Left kidney (tissue), 8 donors: ENCODE measurements at places on chromosomes 3 and 15. TPM values are rescaled to one million over a fixed set of nuclear protein-coding genes. Genes with fewer than 3 reads are reported as not detected.

- DNase-seq, result no peak
These were observed 216.6 kb upstream of the PRICKLE2 start for GRCh38 chr3:64441861-64442260.

- DNase-seq, result no peak
These were observed 234.0 kb upstream of the PPP2R3A start for GRCh38 chr3:135731546-135731945.

GRCh38 chr15:65521350-65521749 lies 3.9 kb upstream of the DPP8 start:
- no peak for DNase-seq

DNA sequence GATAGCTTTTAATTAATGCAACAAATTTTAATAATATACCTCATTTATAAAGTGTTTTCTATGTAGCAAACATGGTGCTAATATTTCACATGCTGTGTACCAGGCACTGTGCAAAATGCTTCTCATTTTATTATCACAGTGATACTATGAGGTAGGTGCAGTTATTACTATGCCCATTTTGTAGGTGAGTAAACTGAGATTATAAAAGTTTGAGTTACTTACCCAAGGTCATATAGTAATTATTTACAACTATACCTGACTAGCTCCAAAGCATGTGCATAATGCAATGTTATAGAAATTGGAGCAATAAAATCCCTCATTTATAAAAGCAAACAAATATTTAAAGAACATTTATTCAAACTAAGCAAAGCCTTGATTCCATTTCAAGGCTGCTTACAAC lies 54.5 kb upstream of the DCBLD2 start:
- DNase-seq, result no peak

The PRR20G gene
- not detected for polyA plus RNA-seq

The SCN11A gene
- 1.8 TPM for polyA plus RNA-seq

The GOLGA6B gene
- polyA plus RNA-seq, result 0.07 TPM

The PRSS50 gene
- polyA plus RNA-seq, result 3.2 TPM
